ENCODE measurements at places on chromosomes 6 and 20.

GRCh38 chr6:162184465-162184864 lies 543.1 kb downstream of the PRKN start:
- no peak for DNase-seq

DNA sequence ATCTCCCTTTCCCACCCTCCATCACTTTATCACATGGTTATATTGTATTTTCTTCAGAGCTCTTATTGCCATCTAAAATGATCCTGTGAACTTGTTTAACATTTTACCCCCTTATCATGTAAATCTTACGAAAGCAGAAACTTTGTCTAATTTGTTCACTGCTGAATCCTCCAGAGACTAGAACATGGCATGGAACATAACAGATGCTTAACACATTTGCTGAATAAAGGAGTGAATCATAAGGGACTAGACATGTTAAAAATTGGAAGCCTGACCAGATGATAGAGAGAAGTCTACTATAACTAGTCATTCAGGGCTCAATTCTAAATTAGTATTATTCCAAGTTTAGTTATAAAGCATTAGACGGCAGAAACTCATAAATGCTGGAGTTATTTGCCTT lies 73.3 kb downstream of the MAN1A1 start:
- no peak for DNase-seq

GRCh38 chr20:61030130-61030529 lies 221.9 kb upstream of the CDH4 start:
- no peak for DNase-seq

DNA sequence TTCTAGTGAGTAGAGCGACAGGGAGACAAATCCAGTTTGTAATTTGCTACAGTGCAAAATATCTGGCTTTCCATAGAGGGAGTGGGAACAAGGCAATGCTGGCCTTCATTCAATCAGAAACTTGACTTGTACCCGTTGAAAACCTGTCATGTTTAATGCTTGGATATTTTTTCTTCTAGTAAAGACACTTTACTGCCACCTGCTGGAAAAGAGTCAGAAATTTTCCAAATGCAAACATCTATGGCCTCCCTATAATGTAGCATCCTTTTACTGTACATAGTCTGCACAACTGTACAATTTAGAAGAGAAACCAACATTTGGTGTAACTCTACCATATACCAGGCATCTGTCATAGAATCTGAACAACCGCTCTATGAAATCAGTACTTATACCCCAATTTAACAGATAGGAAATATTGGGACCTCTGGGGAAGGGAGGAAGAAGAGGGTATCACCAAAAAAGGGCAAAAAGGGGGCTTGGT lies 16.7 kb upstream of the TBC1D20 start:
- DNase-seq: no peak

DNA sequence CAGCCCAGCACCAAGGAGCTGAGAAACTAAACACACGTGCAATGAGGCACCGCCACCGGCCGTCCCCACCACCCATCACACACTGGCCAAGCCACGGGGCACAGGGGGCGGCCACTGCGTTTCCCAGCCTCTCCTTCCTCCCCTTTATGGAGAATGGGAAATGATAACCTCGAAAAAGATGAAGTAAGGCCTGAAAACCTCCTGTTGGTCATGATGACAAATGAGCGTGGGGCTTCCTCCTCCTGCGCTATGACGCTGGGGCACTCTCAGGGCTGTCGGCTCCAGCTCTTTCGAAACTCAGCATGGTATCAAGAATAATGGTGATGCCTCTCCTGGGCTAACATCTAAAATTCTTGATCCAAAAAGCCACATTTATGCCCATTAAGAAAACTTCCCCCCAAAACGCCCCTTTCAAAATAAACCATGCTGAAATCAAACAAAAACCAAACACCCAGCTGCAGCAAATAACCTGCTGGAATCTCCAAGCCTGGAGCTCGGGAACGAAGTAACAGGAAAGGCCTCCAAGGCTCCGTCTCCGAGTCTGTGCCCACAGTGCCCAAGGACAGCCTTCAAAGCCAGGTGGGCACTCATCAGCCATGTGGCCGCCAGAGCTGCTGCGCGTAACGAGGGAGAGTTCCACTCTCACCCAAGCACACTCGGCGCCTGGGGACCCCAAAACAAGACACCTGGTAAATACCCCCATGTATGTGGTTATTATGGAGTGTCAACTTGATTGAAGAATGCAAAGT lies 50.0 kb downstream of the TAF4 start:
- no peak for DNase-seq

DNA sequence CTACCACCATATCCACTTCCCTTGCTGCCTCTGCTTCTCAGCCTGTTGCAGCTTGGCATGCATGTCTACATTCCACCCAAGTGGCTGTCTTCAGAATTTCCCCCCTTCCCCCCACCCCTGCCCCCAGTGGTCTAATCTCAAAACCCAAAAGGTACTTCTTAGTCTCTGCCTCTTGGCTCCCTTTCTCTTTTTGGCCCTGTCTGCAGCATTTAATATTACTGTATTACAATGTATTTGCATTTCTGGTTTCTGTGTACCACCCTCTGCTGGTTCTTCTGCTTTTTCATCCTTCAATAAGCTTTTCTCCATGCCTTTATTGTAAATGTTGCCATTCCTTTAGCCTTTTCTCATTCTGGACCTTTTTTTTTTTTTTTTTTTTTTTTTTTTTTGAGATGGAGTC lies 43.0 kb downstream of the RPRD1B start:
- no peak for DNase-seq

DNA sequence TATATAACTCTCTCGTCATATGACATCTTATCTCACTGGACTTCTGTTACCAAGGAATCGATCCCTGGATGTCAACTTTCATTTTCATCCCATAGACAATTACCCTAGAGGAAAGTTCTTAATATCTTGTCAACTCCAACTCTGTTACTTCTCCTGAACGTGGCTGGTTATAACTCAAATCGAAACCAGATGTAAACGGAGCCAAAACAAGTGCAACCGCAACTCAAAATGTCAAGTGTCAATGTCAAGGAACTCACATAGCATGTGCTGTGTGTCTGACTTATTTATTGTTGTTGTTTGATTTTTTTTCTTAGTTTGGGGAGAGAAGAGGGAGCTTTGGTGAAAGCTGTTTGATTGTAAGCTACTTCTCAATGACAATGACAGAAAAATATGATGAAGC lies 108.6 kb downstream of the VIP start:
- no peak for DNase-seq

- no peak for DNase-seq
Measured at GRCh38 chr20:57804470-57805250, 94.8 kb upstream of the PMEPA1 start.

DNA sequence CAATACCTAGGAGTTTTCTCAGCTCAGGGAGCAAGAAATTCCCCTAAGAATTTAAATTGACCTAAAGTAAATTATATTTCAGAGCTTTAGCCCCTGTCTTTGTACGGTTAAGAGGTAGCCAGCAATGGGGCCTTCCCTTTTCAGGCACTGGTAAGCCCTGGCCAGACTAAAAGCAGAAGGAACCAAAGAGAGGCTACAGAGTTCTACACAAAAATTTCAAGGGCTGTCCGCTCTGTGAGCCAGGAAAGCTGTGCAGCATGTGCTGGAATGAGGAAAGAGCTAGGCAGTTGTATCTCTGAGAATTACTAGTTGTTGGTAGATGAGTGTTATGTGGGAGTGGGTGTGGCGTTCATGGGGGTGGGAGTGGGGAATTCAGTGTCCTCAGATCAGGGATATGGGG lies 96.3 kb upstream of the MAFB start:
- no peak for DNase-seq

GRCh38 chr6:73174646-73175045 lies 50.6 kb downstream of the KHDC1L start:
- no peak for DNase-seq

All from activated naive CD4-positive, alpha-beta T cell treated with anti-CD3 and anti-CD28 coated beads, Interleukin-2, amount 50 U/mL, for 16 hours (primary cell).